Activated CD4-positive, alpha-beta T cell treated with anti-CD3 and anti-CD28 coated beads, Interleukin-2, amount 10 ng/mL, durations not matched to agents 24 days and 14 days (primary cell): ENCODE measurements at places on chromosomes 4 and X. TPM values are rescaled to one million over a fixed set of nuclear protein-coding genes. Genes with fewer than 3 reads are reported as not detected.

Gene CASP3
- total RNA-seq: 84.8 and 89.8 TPM in 2 replicates

Gene PCSK1N
- total RNA-seq: 0.33 TPM in 1 of 2 replicates, not detected in the other

Gene GPM6B
- 0.14 TPM in 1 of 2 replicates, not detected in the other for total RNA-seq

Gene SPATA4
- total RNA-seq: 0.12 TPM in 1 of 2 replicates, not detected in the other

Gene SAGE1
- not detected in 2 replicates for total RNA-seq

Gene ERAS
- total RNA-seq: not detected in 2 replicates

GRCh38 chrX:101223226-101223625 is 3.6 kb downstream of the DRP2 start:
- no peak overlapping the region for H3K27ac ChIP-seq
- no peak for DNase-seq
- no peaks in the 10 kb centered on the region for H3K27me3 ChIP-seq
- no peaks in the 10 kb centered on the region for H3K36me3 ChIP-seq
- H3K4me1 ChIP-seq: peaks cover 1% of the 10 kb centered on the region

DNA sequence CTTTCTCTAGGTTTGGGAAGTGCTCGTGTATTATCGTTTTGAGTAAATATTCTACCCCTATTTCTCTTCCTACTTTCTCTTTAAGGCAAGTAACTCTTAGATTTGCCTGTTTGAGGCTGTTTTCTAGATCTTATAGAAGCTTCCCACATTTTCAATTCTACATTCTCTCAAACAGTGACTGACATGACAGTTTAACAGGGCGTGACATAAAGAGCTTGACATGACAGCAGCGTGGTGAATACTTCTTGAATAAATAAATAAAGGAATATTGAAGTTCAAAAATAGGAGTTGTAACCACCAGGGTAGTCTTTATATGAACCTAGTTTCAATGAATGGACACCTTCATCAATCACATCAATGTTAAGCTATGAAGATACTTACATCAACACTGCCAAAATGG is 162.0 kb downstream of the TRAM1L1 start:
- no peaks in the 10 kb centered on the region for H3K4me1 ChIP-seq
- H3K4me3 ChIP-seq: no peak overlapping the region
- H3K27me3 ChIP-seq: peaks cover 5% of the 10 kb centered on the region
- no peak overlapping the region for H3K27ac ChIP-seq

GRCh38 chr4:18366892-18367291 is 345.3 kb upstream of the LCORL start:
- H3K4me1 ChIP-seq: no peaks in the 10 kb centered on the region
- no peaks in the 10 kb centered on the region for H3K36me3 ChIP-seq
- peak; percentile 60 for DNase-seq
- H3K4me3 ChIP-seq: no peak overlapping the region

GRCh38 chr4:185886832-185887524 is 75.0 kb upstream of the SORBS2 start:
- DNase-seq: no peak
- H3K27ac ChIP-seq: no peak overlapping the region
- H3K4me1 ChIP-seq: no peaks in the 10 kb centered on the region
- no peaks in the 10 kb centered on the region for H3K36me3 ChIP-seq
- peaks cover 6% of the 10 kb centered on the region for H3K27me3 ChIP-seq
- no peak overlapping the region for H3K4me3 ChIP-seq

DNA sequence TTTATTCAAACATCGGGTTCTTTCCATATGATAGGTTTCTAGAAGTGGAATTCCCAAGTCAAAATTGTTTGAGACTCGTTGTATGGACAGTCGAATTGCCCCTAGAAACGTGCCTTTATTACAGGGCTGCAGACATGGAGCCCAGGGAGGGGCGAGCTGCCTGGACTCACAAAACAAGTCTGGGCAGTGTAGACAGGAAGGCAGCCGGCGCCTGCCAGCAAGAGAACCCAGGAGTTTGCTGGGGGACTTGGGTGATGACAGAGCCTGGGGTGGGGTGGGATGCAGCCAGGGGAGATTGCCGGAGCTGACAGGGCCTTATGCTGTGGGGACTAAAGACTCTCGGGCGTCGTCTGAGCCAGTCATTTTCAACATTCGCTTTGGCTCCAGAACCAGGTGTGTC is 107.4 kb upstream of the MSX1 start:
- DNase-seq: no peak
- no peak overlapping the region for H3K4me3 ChIP-seq
- no peaks in the 10 kb centered on the region for H3K4me1 ChIP-seq
- peaks cover 8% of the 10 kb centered on the region for H3K27me3 ChIP-seq
- no peak overlapping the region for H3K27ac ChIP-seq

GRCh38 chr4:1234811-1235292 is 14.1 kb downstream of the CTBP1 start:
- H3K27ac ChIP-seq: no peak overlapping the region
- H3K4me1 ChIP-seq: no peaks in the 10 kb centered on the region
- H3K27me3 ChIP-seq: no peaks in the 10 kb centered on the region
- no peak overlapping the region for H3K4me3 ChIP-seq
- H3K36me3 ChIP-seq: peaks cover 43% of the 10 kb centered on the region

DNA sequence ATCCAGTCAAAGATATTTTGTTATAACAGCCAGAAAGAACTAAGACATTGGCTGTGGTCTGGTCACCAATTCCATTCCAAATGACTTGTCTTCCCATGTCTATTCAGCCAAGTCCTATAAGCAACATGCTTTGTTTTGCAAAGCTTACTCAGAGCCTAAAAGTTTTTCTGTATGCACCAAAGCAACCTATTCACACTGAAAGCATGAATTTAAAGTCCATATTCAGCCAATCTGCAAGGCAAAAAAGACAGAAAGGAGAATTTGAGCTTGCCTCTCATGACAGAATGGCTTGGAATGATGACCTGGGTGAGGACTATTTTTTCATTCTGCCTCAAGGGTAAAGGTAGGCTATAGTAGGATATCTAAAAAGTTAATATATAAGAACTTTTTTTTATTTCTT is 323.2 kb upstream of the NOCT start:
- no peak overlapping the region for H3K27ac ChIP-seq
- H3K4me1 ChIP-seq: no peaks in the 10 kb centered on the region
- no peaks in the 10 kb centered on the region for H3K27me3 ChIP-seq
- H3K4me3 ChIP-seq: no peak overlapping the region

DNA sequence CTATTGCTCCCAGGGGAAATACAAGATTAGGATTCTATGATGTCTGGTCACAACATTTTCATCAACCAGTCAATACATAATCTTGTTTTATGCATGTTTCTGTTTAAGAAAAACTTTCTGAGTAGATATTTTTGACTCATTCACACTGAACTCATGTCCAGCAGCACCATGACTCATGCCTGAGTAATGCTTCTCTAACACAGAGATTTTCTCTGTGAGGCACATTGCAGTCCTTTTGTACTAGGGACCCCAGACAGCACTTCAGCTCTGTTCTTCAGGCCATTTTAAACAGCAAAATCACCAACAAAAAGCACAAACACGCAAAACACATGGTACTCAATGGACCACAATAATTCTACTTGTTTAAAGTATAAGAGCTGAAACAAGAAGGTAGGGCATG is 83.6 kb downstream of the MXRA5 start:
- H3K27me3 ChIP-seq: no peaks in the 10 kb centered on the region
- no peak overlapping the region for H3K27ac ChIP-seq
- H3K4me3 ChIP-seq: no peak overlapping the region

DNA sequence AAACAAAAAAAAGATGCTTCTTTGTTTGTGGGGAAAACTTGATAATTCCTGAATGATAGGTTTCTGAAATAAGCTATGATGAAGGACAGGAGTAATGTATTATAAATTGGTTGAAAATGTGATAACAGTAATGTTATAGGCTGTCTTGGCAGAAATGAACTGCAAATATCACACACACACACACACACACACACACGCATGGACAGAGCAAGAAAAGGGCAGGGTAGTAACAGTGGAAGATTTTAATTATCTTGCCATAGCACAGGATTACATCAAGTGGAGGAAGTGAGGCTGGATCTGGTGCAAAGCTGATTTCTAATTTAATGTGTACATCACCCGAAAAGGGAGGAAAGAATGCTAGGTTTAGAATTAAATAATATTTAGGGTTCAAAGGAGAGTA is 97.5 kb upstream of the CXXC4 start:
- H3K4me3 ChIP-seq: no peak overlapping the region
- DNase-seq: no peak
- no peaks in the 10 kb centered on the region for H3K27me3 ChIP-seq
- H3K4me1 ChIP-seq: no peaks in the 10 kb centered on the region

- no peaks in the 10 kb centered on the region for H3K27me3 ChIP-seq
- H3K27ac ChIP-seq: no peak overlapping the region
- no peaks in the 10 kb centered on the region for H3K4me1 ChIP-seq
- no peaks in the 10 kb centered on the region for H3K36me3 ChIP-seq
- no peak for DNase-seq
Measured at GRCh38 chr4:33883111-33883510, 2361.2 kb downstream of the ARAP2 start.

DNA sequence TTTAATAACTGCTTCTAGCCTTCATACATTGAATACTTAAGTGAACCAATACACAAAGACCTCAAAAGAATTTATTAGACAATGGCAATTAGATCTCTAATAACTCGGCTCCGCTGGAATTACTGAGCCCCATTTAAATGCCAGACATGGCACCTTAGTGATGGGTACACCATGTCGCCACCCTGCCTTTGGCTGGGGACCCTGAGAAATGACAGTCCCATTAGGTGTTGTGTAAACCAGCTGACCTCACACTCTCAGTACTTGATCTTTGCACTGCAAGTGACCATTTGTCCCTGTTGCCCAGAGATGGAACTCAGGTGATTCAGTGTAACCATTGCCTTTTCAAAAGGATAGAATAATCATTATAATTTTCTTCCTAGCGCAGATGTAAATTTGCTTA is 144.6 kb upstream of the SMARCAD1 start:
- no peak overlapping the region for H3K4me3 ChIP-seq
- H3K27me3 ChIP-seq: no peaks in the 10 kb centered on the region
- DNase-seq: no peak
- H3K4me1 ChIP-seq: no peaks in the 10 kb centered on the region
- no peak overlapping the region for H3K27ac ChIP-seq
- no peaks in the 10 kb centered on the region for H3K36me3 ChIP-seq

GRCh38 chrX:150692831-150693724 is at the start of gene MTMR1:
MTMR1 (plus strand) TSS chrX:150693396; CDS start chrX:150693531, 135 bp downstream.
- H3K4me3 ChIP-seq: peak within 1 kb of the TSS; percentile 89
- peaks cover 15% of the 10 kb centered on the region for H3K36me3 ChIP-seq
- H3K4me1 ChIP-seq: peaks cover 62% of the 10 kb centered on the region
- no peaks in the 10 kb centered on the region for H3K27me3 ChIP-seq
- H3K27ac ChIP-seq: peak within 1 kb of the TSS; percentile 97
- DNase-seq: peak; percentile 82

DNA sequence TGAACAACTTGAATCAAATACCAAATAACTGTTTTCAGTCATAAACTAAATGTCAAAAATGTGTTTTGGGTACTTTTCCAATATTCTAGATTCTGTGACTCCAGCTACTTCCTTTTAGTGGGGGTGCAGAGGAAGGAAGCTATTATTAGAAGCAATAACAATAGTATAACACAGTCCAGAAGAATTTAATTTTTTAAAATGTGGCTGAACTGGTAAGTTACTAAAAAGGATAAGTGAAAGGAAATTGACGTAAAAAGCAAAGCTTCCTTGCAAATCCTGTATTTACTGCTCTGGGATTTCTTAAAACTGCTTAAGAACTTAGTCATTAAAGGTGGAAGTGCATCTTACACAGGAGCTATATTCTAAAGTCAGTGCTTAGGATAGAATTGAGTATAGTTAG is 53.2 kb downstream of the MOSPD2 start:
- H3K36me3 ChIP-seq: no peaks in the 10 kb centered on the region
- no peak overlapping the region for H3K27ac ChIP-seq
- H3K4me1 ChIP-seq: peaks cover 2% of the 10 kb centered on the region
- peaks cover 3% of the 10 kb centered on the region for H3K27me3 ChIP-seq

GRCh38 chr4:169115897-169116254 is 105.8 kb upstream of the CBR4 start:
- H3K4me3 ChIP-seq: no peak overlapping the region
- H3K4me1 ChIP-seq: peaks cover 5% of the 10 kb centered on the region
- H3K27ac ChIP-seq: no peak overlapping the region
- H3K27me3 ChIP-seq: no peaks in the 10 kb centered on the region
- no peak for DNase-seq

- DNase-seq: peak; percentile 62
- no peaks in the 10 kb centered on the region for H3K36me3 ChIP-seq
- no peaks in the 10 kb centered on the region for H3K4me1 ChIP-seq
Measured at GRCh38 chr4:74531963-74532794, 87.2 kb downstream of the AREG start.

- no peak for DNase-seq
- no peak overlapping the region for H3K4me3 ChIP-seq
- no peaks in the 10 kb centered on the region for H3K36me3 ChIP-seq
- no peaks in the 10 kb centered on the region for H3K27me3 ChIP-seq
- H3K27ac ChIP-seq: no peak overlapping the region
- H3K4me1 ChIP-seq: no peaks in the 10 kb centered on the region
Measured at GRCh38 chr4:94603170-94603747, 151.5 kb downstream of the PDLIM5 start.

DNA sequence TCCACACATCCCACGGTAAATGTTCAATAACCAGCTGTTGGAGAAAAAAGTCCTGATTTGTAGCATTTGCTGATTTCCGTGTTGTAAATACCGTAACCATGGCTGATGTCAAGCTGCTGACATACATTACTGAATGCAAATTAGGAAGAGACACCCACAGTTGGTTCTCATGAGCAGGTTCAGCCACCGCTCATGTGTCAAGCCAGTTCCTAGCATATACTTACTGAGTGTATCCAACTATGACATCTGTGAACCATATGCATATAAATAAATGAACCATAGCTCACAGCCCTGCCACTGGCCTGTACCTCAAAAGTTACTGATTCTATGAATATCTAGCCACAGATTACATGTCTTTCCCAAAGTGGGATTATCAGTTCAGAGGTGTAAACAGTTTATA is 29.5 kb downstream of the FHDC1 start:
- H3K27me3 ChIP-seq: no peaks in the 10 kb centered on the region
- no peaks in the 10 kb centered on the region for H3K4me1 ChIP-seq
- no peak overlapping the region for H3K27ac ChIP-seq
- no peak overlapping the region for H3K4me3 ChIP-seq
- no peaks in the 10 kb centered on the region for H3K36me3 ChIP-seq
- DNase-seq: no peak

- no peaks in the 10 kb centered on the region for H3K27me3 ChIP-seq
- H3K4me3 ChIP-seq: no peak overlapping the region
- H3K36me3 ChIP-seq: no peaks in the 10 kb centered on the region
- H3K27ac ChIP-seq: no peak overlapping the region
- H3K4me1 ChIP-seq: no peaks in the 10 kb centered on the region
Measured at GRCh38 chr4:111398906-111399330, 746.3 kb upstream of the FAM241A start.

GRCh38 chr4:88043586-88044340 is 36.3 kb downstream of the PKD2 start:
- no peak for DNase-seq
- H3K27ac ChIP-seq: no peak overlapping the region
- H3K4me3 ChIP-seq: no peak overlapping the region
- no peaks in the 10 kb centered on the region for H3K4me1 ChIP-seq
- peaks cover 16% of the 10 kb centered on the region for H3K36me3 ChIP-seq
